ENCODE measurements at places on chromosomes 3 and 15.

DNA sequence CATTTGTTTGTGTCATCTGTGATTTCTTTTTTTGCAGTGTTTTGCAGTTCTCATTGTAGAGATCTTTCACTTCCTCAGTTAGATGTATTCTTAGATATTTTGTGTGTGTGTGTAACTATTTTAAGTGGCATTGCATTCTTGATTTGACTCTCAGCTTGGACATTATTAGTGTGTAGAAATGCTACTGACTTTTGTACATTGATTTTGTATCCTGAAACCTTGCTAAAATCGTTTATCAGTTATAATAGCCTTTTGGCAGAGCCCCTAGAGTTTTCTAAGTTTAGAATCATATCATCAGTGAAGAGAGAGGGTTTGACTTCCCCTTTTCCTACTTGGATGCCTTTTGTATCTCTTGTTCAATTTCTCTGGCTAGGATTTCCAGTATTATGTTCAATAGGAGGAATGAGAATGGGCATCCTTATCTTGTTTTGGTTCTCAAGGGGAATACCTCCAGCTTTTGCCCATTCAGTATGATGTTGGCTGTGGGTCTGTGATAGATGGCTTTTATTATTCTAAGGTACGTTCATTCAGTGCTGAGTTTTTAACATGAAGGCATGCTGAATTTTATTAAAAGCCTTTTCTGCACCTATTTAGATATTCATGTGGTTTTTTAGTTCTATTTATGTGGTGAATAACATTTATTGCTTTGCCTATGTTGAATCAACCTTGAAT lies 211.7 kb downstream of the MBNL1 start:
- DNase-seq = no peak

- DNase-seq = no peak
Observed at GRCh38 chr3:56980798-56981390, 79.6 kb upstream of the SPATA12 start.

GRCh38 chr3:149726716-149727407 lies 25.4 kb downstream of the COMMD2 start:
- DNase-seq = no peak

GRCh38 chr15:79844221-79844620 lies 52.6 kb downstream of the MTHFS start:
- DNase-seq = no peak

Data from HEK293T (cell line).